Thoracic aorta endothelial cell (primary cell): ENCODE measurements at places on chromosomes 1 and 21. TPM values are rescaled to one million over a fixed set of nuclear protein-coding genes. Genes with fewer than 3 reads are reported as not detected.

The ATP1A1 gene
- total RNA-seq = 260 and 300 TPM in 2 replicates

The BCAS2 gene
- total RNA-seq = 54.8 and 60.5 TPM in 2 replicates

The DCST2 gene
- total RNA-seq = 0.29 TPM in 1 of 2 replicates, not detected in the other

The PCSK9 gene
- 0.07 TPM in 1 of 2 replicates, not detected in the other for total RNA-seq

The S100A16 gene
- total RNA-seq = 530 TPM in 2 replicates

The FMO5 gene
- 0.93 and 1.1 TPM in 2 replicates for total RNA-seq
